ENCODE measurements at places on chromosomes 2 and 18.
A peak's percentile ranks its signal among the peaks of the same experiment; 100 is the strongest.

- DNase-seq, result no peak
Observed at GRCh38 chr18:31232775-31233424, 70.2 kb upstream of the DSC1 start.

DNA sequence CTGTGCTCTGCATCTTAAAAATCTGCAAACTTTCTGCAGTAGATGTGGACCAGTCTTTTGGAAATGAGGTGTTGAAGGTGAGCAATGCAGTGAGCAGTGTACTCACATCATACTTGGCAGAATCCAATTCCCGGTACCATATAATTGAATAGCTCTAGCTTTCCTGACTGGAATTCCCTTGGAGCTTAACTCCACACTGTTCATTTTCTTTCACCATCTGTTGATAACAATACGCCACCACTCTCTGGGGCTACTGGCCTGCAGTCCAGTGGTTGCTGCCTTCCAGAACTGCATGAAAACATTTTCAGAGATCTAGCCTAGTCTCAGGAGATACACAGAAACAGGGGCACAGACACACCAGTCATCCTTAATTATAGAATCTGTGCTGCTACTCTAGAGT, 820.0 kb upstream of the NXPH2 start:
- no peak for DNase-seq

DNA sequence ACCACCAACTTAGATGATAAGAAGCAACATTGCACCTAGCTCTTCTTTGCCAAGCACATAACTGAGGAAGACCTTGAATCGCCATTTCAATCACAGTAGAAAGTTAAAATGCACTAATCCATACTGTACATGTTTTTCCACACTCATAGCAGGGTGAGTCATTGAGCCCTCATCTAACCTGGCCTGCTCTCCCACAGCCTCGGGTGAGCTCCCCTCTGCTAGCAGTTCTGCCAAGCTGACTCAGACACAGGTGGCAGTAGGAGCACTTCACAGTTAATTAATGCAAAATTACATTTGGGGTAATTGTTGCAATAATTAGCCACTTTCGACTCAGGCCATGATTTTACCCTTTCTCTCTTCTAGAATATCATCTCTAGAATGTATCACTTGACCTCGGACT, 1632.8 kb upstream of the CELF4 start:
- DNase-seq, result no peak

DNA sequence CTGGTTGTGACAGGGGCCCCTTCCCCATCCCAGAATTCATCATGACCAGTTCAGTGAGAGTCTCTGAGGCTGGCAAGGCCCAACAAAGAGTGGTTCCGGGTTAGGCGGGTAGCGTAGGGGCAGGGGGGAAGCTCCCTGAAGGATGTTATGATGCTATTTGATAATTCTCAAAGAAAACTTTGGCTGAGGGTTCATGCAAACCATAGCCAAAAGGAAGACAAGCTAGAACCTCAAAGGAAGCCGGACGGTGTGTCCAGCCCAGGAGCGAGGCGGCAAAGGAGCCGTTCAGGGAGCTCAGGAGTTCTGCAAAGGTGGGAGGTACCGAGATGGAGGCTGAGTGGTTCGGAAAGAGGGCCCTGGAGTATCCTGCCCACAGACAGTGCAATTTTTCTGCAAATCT, 226.8 kb upstream of the RAB6C start:
- no peak for DNase-seq

- DNase-seq, result no peak
Observed at GRCh38 chr2:109342930-109343329, 213.9 kb downstream of the SH3RF3 start.

GRCh38 chr2:15160201-15160991, 400.7 kb downstream of the NBAS start:
- DNase-seq, result no peak

GRCh38 chr2:239827523-239827890, 197.6 kb downstream of the NDUFA10 start:
- DNase-seq, result no peak

- no peak for DNase-seq
Observed at GRCh38 chr2:143026411-143027054, 102.7 kb upstream of the ARHGAP15 start.

- DNase-seq, result no peak
Observed at GRCh38 chr2:203997481-203997880, 60.9 kb downstream of the ICOS start.

- no peak for DNase-seq
Observed at GRCh38 chr2:235293061-235293460, 200.8 kb upstream of the AGAP1 start.

- no peak for DNase-seq
Observed at GRCh38 chr2:218363736-218364135, 7.1 kb downstream of the CATIP start.

DNA sequence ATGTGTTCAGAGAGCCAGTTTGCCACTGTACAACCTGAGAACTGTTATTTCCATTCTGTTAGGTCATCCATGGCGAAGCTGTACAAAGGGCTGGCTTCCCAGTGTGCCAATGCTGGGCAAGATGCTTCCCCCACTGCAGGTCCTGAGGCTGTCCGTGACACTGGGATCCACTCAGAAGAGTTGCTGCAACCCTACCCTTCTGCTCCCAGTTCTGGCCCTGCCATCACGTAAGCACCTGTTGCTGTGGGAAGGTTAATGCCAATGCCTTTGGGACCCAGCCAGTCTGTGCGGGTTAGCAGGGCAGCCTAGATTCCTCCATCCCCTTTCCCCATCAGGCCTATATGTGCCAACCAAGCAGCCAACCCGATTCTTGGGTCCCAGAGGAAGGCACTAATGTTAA, 68.3 kb downstream of the ARHGEF33 start:
- no peak for DNase-seq

GRCh38 chr2:4278392-4278791, 575.0 kb downstream of the DCDC2C start:
- DNase-seq, result no peak

DNA sequence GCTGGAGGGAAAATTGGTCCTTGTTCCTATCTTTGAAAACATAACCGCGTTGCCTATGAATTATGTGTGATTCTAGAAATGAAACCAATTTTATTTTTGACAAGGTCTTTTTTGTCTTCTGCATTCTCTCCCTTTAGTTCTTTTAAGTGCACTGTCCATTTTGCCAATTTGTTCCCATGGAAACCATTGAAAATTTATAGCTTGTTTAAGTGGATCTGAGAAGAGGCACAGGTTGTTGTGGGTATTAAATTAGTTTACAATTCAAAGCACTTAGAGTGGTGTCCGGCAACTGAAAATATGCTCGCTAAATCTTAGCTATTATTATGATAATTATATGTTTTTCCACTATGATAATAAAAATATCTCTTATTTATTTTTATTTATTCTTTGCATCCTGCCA, 107.5 kb upstream of the FSHR start:
- no peak for DNase-seq

- DNase-seq, result no peak
Observed at GRCh38 chr18:31244771-31245394, 73.1 kb upstream of the DSG1 start.

DNA sequence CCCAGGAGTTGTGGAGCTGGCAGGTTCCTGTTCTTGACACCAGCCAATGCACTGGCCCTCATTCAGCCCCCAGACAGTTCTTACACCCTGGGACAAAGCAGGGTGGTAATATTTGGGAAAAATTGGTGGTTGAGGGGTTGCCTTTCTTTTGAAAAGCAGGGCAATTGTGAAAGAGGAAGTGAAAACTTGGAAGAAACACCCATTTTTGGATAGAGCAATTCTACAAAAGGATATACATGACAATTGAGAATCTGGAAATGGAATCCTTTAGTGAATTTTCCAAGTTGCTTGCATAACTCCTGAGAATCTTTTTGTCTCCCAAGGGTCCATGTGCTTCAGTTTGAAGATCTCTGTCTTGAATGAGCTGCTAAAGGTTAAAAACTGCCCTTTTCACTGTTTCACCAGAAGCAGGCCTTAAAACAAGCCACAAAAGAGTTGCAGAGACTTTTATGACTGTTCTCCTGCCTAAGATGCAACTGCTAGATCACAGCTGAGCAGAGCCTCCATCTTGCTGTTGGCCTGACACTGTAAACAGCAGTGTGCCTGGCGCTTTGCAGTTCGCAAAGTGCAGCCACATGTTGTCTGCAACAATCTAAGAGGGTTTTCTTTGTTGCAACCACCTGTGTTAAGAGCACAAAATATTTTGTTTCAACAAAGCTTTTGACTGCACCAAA, 11.8 kb downstream of the COL4A4 start:
- DNase-seq, result no peak

DNA sequence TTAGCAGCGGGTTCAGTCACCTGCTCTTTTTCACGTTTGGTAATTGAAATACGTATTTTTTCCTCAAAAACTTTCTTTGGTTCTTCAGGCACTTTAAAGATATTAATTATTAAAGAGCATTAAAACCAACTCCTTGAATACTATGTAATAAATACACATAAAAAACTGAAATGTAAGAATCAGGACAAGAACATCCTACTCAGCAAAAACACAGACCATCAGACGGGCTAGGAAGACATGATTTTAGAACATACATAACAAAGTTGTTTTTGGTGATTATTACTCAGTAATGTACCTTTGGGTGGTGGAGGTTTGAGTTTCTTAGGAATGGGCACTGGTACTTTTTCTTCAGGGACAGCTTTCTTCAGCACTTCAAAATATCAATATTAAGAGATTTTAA, 126.1 kb downstream of the TTN start:
- DNase-seq, result no peak

GRCh38 chr2:240567872-240568677, at the start of gene RNPEPL1:
Gene RNPEPL1, plus strand, starts transcription at chr2:240568484. Its CDS starts 103 bp downstream, at chr2:240568587.
- peak; percentile 60 for DNase-seq

- no peak for DNase-seq
Observed at GRCh38 chr2:49796266-49796665, 642.0 kb upstream of the FSHR start.

DNA sequence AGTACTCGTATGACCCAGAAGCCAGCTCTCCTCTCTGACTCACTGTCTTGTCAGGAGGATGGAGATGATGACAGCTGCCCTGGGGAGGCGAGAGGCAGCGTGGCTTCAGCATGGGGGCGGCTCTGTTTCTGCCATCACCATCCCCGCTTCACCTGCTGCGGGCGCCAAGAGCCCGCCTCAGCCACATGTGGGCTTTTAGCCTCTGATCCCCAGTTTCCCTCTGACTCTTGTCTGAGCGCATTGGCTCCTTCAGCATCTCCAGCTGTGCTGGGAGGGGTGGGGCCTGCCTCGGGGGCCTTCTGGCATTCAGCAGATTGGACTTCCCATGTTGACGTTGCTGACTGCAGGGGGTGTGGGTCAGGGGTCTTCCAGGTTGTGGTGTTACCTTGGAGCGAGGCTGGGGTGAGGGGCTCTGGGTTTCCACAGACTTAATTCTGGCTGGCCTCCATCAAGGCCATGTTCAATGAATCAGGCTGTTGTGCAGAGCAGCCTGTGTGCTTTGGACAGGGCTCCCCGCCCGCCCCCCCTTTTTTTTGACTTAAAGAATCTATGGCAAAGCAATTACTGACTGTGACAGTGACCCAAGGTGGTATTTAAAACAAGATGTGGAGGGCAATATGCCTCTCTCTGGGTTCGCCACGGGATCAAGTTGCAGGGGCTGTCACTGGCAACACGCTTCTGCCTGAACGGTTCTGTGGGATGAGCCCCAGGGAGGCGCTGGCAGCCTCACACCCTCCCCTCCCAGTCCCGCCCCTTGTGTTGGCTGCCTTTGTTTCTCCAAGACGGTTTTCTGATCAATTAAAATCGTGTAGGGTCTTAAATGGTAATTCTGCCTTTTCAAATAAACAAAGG, 228.3 kb downstream of the LDLRAD4 start:
- no peak for DNase-seq

DNA sequence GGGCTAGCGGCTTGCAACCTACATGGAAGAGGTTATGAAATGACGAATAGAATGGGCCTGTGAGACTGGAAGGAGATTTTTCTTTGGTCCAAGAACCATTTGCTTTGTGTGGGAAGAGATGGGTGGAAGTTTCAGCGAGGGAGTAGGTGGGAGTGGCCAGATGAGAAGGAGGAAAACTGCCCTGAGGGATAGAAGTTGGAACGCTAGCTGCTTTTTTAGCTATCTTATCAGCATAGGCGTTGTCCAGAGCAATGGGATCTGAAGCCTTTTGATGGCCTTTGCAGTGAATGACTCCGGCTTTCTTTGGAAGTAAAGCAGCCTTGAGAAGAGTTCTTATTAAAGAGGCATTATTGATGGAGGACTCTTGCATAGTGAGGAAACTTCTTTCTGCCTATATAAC, 52.4 kb downstream of the SPTBN1 start:
- DNase-seq, result no peak

DNA sequence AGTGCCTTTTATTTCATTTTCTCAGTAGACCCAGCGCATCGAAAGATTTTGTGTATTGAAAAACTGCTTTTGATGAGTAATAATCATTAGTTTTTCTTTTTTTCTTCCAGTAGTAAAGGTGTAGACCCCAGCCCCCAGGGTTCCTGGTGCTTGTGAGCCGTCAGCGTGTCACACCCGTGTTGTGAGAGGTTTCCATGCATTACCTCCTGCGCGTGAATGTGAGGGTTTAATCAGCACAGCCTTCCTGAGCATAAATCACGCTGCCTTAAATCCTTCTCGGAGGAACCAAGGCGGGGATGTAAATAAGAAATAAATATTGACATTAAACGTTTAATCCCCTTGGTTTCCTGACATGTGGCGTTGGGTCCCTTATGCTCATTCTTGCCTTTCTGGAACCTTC, 24.3 kb downstream of the TSHZ1 start:
- DNase-seq, result no peak

DNA sequence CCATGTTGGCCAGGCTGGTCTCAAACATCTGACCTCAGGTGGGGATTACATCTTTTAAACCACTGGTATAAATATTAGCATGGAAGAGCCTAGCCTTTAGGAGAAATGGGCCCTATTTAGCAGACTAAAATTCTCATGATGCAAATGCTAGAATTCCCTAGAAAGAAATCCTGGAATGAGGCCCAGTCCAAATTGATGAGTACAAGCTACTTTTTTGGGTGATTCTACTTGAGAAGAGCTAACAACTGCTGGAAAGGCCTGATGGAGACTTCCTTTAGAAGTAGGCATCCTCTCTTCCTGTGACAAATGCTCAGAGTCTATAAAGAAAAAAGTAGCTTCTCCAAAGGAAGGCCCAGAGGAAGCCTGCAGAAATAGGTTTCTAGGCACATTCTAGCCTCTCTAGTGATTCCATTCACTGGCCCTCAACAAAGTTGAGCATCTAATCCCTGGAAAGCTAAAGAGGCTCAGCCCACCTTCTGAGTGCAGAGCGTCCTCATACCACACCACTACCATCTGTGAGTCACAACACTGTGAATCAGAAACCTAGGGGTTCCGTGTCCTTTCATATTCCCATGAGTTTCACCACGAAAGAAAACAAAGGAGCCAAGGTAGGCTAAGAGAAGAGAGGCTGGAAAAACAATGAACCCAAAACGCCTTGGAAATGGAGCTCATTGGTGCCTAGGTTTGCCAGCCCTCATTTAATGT, 183.1 kb downstream of the C1D start:
- DNase-seq, result no peak

All from NB4 (cell line).